Colonic mucosa (tissue), 4 donors: ENCODE measurements at places on chromosomes 11 and 22.

DNA sequence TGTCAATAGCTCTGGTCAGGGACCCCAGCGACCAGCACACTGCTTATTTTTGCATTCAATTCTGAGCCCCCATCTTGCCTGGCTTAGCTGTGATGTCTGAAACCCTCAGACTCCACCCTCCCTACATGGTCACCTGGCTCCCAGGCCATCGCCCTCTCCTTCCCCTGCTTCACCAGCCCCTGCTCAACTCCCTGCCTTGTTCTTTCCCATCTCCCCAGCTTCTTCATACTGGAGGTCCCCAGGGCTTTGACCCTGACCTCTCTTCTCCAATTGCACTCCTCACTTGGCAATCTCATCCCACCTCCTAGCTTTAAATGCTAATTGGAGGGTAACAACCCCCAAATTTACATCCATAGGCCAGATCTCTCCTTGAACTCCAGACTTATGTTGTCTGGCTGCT, 84.3 kb upstream of the GNAZ start:
- H3K4me3 ChIP-seq: no peak overlapping the region
- no peaks in the 10 kb centered on the region for H3K4me1 ChIP-seq
- DNase-seq: no peak
- no peaks in the 10 kb centered on the region for H3K36me3 ChIP-seq
- H3K27ac ChIP-seq: no peak overlapping the region

DNA sequence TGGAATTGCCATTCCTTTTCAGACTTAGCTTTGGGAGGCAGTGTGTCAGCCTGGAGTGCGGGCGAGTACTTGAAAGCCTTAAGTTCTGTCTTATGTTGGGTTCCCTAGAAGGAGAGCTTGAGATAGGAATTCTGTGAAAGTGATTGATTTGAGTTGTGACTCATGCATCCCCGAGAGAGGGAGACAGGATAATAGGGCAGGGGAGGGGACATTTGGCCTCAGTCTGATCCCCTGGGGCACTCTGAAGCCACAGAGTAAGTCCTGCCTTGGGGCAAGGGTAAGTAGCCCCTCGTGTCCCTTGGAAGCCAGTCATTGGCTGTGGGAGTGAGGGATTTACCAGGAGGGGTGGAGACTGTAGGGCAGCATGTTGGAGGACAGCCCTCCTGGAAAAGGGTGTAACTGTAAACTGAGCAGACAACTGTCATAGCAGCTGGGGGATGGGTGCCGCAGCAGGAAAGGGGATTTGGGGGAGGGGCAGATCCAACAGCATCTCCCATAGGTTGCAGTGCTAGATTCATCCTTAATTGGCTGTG, 44.0 kb downstream of the KIAA1671 start:
- DNase-seq: peak; percentile 68
- H3K4me1 ChIP-seq: peaks cover 12% of the 10 kb centered on the region
- peak overlapping the region; percentile 27 for H3K27ac ChIP-seq
- H3K4me3 ChIP-seq: no peak overlapping the region

- H3K4me3 ChIP-seq: no peak overlapping the region
- H3K4me1 ChIP-seq: no peaks in the 10 kb centered on the region
- no peaks in the 10 kb centered on the region for H3K36me3 ChIP-seq
- no peak overlapping the region for H3K27ac ChIP-seq
- DNase-seq: no peak
These were observed 548.2 kb downstream of the TBC1D22A start for GRCh38 chr22:47310601-47311000.

GRCh38 chr11:40129266-40129665, 1330.2 kb downstream of the LRRC4C start:
- H3K4me3 ChIP-seq: no peak overlapping the region
- no peaks in the 10 kb centered on the region for H3K27me3 ChIP-seq
- no peaks in the 10 kb centered on the region for H3K4me1 ChIP-seq

DNA sequence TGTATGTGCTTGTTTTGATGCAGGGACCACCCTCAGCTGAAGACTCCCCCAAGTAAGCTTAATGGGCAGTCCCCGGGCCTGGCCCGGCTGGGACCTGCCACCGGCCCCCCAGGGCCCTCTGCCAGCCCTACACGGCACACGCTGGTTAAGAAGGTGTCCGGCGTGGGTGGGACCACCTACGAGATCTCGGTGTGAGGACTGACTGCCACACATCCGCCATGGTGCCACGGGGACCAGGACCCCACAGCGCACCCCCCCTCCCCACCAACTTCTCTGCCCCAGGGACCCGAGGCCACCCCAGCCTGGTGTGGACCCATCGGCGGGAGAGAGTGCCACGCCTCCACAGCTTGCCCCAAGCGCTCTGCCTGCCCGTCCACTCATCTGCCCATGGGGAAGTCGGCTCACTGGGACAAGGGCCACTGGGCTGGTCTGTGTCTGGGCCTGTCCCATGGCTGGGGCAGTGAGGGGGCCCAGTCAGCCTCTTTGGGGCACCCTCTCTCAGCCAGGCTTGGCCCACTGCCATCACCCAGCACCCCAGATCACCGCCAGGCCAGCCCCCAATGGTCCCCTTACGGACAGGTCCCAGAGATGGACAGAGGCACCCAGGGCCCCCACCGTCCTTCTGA, 5.5 kb downstream of the CCDC188 start:
- no peak overlapping the region for H3K27ac ChIP-seq
- H3K4me3 ChIP-seq: no peak overlapping the region
- H3K27me3 ChIP-seq: no peaks in the 10 kb centered on the region
- H3K4me1 ChIP-seq: no peaks in the 10 kb centered on the region
- no peaks in the 10 kb centered on the region for H3K36me3 ChIP-seq

- H3K27me3 ChIP-seq: no peaks in the 10 kb centered on the region
- H3K36me3 ChIP-seq: no peaks in the 10 kb centered on the region
- H3K27ac ChIP-seq: no peak overlapping the region
- H3K4me3 ChIP-seq: no peak overlapping the region
- H3K4me1 ChIP-seq: no peaks in the 10 kb centered on the region
These were observed 195.2 kb upstream of the TMEM45B start for GRCh38 chr11:129620237-129621104.

GRCh38 chr11:62432695-62433094, 13.9 kb downstream of the SCGB1A1 start:
- no peak for DNase-seq
- H3K36me3 ChIP-seq: no peaks in the 10 kb centered on the region
- H3K27me3 ChIP-seq: no peaks in the 10 kb centered on the region
- H3K4me1 ChIP-seq: peaks cover 7% of the 10 kb centered on the region
- no peak overlapping the region for H3K4me3 ChIP-seq

- no peak overlapping the region for H3K27ac ChIP-seq
- H3K27me3 ChIP-seq: no peaks in the 10 kb centered on the region
- no peaks in the 10 kb centered on the region for H3K36me3 ChIP-seq
- H3K4me3 ChIP-seq: no peak overlapping the region
These were observed 1.6 kb upstream of the RPS19BP1 start for GRCh38 chr22:39534092-39534506.

DNA sequence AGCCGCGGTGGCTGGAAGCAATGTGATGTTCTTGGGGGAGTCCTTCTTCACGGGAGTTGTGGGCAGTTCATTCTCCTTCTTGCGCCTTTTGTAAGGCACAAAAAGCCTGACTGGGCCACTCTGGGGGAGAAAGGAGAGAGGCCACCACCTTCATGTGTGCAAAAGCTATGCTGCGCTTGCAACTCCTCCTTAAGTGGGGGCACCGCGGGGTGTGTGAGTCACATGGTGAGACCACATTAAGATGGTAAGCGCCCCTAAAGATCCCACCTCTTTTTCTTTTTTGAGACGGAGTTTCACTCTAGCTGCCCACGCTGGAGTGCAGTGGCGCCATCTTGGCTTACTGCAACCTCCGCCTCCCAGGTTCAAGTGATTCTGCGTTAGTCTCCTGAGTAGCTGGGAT, 14.1 kb downstream of the DEAF1 start:
- H3K36me3 ChIP-seq: no peaks in the 10 kb centered on the region
- no peak overlapping the region for H3K27ac ChIP-seq
- H3K27me3 ChIP-seq: no peaks in the 10 kb centered on the region
- H3K4me3 ChIP-seq: no peak overlapping the region
- H3K4me1 ChIP-seq: no peaks in the 10 kb centered on the region

- peaks cover 11% of the 10 kb centered on the region for H3K27me3 ChIP-seq
- no peaks in the 10 kb centered on the region for H3K4me1 ChIP-seq
- H3K27ac ChIP-seq: no peak overlapping the region
- H3K4me3 ChIP-seq: no peak overlapping the region
These were observed 3.3 kb downstream of the TMEM132A start for GRCh38 chr11:60927600-60927999.
